ENCODE measurements at places on chromosomes 6 and 20.

DNA sequence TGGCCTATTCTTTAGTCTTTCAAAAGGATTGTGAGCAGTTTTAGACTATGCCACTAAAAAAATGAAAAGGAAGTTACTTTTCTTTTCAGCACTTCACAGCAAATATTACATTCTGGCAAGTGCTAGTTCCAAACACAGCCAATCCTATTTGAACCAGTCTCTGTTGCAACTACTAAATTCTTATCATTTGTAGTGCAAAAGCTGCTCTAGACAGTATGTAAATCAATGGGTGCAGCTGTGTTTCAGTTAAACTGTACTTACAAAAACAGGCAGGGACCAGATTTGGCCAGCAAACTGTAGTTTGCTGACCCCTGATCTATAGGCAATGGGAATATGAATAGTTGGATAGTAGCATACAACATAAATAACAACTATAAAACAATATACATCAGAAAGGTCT lies 68.1 kb upstream of the TULP1 start:
- no peak for DNase-seq

- no peak for DNase-seq
Measured at GRCh38 chr6:57134954-57135353, 37.2 kb upstream of the BAG2 start.

GRCh38 chr20:23584434-23585199 lies 16.3 kb upstream of the CST9L start:
- DNase-seq = no peak

DNA sequence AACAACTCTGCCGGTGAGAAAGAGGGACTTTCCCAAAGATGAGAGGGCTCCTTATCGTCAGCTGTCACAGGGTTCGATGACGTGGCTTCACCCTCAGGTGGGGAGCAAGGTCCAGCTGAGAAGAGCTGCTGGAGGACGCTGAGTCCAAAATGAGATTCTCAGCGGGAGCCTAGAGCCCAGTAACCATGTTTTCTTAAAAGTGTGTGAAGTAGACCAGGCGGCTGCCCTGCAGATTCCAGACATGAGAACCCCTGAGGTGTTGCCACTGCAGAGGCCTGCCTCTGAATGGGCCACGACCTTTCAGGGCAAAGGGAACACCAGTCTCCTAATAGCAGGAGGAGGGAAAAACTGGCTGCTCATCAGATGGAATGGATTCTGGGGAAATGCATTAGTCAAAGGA lies 375.1 kb downstream of the BTBD9 start:
- DNase-seq = no peak

DNA sequence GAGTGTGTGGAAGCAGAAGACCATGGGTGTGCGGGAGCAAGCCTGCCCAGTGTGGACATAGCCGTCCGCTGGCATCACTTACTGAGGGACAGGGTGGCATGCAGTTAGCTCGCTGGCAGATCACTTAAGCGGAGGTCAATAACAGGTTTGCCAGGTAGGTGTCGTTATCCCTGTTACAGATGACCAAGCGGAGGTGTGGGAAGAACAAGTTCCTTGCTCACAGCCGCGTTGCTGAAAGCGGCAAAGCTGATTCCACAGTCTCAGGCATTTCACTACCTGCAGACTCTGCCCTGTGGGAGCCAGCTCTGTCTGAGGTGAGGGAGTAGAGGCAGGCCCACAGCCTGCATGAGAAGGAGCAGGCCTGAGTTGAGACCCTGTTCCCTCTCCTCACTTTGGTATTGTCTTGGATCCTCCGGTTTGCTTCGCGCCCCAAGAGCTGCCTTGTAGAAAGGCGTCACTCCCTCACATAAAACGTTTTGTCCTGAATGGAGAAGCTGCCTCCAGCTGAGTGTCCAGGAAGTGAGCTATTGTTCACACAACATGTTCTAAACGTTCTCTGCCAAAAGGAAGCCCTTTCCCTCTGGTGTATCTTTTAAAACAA lies 96.9 kb downstream of the TCP11 start:
- no peak for DNase-seq

Measured in T-helper 9 cell (primary cell).